ENCODE measurements at places on chromosomes 7 and 10.

DNA sequence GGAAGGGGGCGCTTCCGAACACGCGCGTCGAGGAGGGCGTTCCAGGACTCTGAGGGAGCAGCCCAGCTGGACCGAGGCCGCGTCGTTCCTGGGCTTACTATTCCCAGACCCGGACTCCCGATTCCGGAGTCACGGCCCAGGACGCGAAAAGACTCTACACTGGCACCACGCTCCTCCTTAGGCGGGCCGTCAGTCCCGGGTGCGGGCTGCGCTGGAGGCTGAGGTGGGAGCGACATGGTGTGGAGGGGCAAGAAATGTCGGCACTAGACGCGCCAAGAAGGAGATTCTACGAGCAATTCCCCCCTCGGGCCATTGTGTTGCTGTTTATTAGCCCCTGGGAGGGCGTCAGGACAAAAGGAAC lies 584 bp upstream of the RUNDC3B start:
- DNase-seq, result peak; percentile 34

DNA sequence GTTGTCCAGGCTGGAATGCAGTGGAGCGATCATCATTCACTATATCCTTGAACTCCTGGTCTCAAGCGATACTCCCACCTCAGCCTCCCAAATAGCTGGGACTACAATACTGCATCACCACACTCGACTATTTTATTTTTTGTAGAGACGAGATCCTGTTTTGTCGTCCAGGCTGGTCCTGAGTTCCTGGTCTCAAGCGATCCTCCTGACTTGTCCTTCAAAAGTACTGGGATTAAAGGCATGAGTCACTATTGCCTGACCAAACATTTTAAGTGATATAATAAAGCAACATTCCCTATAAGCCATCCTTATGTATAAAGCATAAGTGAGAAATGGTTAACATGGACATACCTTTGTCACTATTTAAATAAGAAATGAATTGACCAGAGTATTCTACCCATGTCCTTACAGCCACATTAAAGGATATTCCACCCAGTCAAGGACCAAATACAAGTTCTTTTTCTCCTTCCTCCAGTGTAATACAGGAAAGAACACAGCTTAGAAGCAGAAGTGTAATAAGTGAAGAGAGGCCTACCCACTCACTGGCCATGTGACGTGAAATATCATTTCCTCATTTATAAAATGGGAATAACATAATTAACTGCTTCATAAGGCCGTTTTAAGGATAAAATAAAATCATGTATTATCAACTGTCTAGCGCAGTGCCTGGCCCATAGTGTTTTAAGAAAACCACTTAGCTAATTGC lies 82.0 kb downstream of the DOCK4 start:
- no peak for DNase-seq

DNA sequence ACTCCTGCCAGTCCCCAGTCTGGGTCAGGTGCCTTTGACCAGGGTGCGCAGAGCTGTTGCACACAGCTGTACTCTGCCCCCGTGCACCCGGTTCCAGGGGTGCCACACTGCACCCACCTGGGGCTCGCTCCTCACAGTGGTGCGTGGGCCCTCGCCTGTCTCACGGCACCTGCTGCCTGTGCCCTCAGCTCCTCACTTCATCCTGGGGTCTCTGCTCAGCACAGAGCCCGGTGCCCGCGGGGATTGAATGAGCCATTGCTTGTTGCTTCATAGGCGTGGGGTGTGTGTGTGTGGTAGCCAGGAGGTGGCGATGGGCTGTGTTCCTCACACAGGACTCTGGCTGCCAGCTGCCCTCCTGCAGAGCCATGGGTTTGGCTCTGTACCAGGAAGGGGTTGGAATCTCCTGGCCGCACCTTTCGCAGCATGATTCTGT lies 18.5 kb downstream of the EIF3B start:
- DNase-seq, result no peak

GRCh38 chr10:132814469-132814856 lies 28.5 kb upstream of the NKX6-2 start:
- DNase-seq, result no peak

DNA sequence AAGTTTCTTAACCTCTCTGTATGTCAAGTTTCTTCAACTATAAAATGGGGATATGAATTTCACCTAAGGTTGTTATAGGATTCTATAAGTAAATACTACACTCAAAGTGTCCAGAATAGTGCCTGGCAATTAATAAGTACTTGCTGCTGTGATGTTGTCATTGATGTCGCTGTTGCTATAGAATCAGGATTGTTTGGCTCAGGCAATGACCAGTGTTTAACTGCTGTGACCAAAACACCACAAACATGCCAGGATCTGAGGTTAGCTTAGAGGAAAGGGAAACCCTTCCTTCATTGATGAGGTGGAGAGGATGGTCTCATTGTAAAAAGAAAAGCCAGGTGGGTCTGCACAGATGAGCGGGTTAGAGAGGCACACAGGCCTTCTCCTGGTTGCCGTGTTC lies 223.1 kb upstream of the INHBA start:
- no peak for DNase-seq

- DNase-seq, result no peak
Measured at GRCh38 chr7:94064541-94065191, 60.5 kb upstream of the BET1 start.

GRCh38 chr10:61828034-61828433 lies 73.5 kb upstream of the ARID5B start:
- DNase-seq, result no peak

DNA sequence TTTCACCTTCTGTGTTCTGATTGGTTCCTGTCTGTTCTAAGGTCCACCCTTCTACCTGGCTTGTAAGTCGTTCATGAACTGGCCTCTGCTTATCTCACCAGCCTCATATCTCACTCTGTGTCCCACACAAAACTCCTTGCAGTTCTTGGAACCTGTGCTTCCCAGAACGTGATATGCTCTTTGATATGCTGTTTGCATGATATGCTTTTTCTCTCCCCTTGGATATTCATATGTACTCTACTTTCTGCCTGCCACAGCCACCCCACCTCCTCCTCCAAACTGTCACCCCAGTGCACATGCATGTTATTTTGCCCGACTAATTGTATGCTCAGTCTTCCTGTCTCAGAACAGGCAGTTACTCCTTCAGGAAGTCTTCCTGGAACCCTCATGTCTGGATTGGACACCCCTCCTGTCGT lies 1.9 kb upstream of the ITPRIP start:
- no peak for DNase-seq

- DNase-seq, result no peak
Measured at GRCh38 chr7:155901176-155901575, 88.9 kb upstream of the SHH start.

DNA sequence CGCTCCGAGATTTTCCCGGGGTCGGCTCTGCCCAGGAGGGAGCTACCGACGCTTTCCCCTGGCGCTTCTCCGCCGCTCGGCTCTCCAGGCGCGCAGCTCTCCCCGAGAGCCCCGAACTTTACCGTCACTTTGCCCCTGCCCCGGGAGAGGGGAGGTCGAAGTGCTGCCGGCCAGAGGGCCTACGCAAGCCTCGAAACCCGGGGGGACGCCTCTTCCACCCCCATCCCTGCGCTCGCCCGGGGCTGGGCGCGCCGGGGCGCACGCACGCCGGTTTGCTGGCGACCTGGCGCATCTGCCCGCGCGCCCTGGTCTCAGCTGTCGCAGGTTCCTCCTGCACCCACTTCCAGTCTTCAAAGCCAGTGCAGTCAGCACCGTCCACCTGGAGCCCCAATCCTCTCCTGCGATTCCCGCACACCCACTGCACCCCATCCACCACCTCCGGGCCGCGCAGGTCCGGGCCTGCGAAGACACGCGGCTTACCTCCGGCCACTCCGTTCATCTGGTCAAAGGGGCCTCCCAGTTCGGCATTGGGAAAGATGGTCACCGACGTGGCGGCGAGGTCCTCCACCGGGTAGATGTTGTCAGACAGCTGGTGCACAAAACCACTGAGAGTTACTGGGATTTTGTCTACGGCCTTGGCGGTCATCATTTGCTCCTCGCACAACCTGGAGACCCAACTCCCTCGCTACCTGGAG lies 638 bp downstream of the EGR2 start:
- DNase-seq, result peak; percentile 38

DNA sequence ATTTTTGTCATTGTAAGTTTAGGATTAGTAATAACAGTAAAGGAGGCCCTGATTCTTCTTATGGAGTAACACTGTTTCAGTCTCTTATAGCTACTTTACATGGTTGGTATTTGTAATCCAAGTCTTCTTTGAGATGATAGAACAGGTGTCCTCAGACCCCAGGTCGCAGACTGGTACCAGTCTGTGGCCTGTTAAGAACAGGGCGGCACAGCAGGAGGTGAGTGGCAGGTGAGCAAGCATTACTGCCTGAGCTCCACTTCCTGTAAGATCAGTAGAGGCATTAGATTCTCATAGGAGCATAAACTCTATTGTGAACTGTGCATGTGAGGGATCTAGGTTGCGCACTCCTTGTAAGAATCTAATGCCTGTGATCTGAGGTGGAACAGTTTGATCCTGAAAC lies 77.3 kb downstream of the STK31 start:
- no peak for DNase-seq

DNA sequence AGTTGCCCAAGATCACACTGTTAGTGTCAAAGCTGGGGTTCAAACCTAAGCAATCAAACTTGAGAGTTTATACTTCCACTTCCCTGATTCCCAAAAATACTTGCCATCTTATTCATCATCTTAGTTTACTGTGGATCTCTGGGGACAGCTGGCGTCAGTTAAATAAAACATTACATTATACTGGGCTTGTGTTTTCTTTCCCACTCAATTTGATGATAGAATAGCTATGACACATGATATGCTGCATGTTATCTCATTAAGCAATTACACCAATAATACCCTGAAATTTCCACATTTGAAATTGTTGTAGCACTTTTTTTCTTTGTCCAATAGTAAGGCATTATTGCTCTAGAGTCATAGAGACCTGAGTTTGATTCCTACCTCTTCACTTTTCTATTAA lies 62.9 kb upstream of the MXI1 start:
- DNase-seq, result no peak

- no peak for DNase-seq
Measured at GRCh38 chr10:96913906-96914305, 81.8 kb downstream of the LCOR start.

DNA sequence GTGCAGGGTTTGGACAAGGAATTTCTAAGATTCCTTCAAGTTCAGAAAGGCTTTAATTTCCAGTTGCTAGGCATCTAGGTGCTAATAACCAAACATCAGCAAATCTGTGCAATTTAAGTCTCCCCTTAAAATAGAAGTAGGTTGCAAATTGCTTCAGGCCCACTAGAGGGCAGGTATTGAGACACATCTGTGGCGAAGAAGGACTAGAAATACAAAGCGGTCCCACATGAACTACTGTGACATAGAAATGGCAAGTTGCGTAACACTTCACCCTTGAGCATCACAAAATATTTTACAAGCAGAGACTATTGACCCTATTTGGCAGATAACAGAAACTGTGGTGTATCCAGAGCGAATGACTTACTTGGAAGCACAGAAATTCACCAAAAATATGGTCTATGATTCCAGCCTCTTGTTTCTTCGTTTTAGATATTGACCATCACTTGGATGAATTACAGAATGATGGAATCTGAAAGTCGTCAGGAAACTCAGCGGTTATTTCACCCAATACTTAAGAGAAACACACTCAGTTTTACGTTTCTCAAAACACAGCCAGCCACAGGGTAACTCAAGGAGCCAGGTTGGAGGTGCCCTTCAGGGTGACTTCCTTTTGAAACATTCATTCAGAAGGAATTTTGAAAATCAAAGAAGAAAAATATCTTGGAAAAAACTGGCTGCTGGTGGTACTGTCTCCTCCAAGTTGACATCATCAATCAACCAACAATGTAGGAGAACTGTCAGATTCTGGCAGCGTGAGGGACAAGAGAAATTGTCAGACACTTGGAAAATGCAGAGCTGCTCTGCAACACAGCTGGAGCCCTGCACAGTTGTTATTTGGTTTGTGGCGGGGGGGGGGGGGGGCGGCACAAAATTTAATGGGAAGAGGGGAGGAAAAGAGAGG lies 256.3 kb upstream of the MINDY3 start:
- peak; percentile 22 for DNase-seq

GRCh38 chr10:111392910-111393309 lies 316.1 kb downstream of the ADRA2A start:
- no peak for DNase-seq

DNA sequence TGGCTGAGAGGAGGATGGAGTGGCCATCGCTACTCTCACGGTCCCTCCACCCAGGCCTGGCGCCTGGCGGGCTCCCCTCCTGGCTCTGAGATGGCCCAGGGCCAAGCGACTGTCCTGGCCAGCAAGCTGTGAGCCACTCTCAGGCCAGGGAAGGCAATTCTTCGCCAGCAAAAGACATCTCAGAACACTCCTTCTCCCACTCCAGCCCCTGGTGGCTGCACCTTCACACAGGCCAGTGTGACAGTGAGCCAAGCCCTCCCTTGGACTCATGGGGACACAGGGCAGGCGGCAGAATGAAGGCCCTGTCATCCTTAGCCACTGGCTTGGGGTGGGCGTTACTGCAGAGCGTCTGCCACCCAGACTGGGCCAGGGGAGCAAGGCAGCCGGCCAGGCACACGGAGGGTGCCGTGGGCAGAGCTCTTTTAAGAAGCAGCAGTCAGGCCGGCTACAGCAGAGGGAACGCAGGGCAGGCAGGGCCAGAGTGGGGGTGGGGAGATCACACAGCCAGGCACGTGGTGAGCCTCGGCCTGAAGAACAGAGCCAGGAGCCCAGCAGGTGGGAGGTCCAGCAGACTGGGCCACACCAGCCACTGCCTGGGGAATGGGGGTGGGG lies 14.4 kb downstream of the STK32C start:
- DNase-seq, result no peak

GRCh38 chr10:43078986-43079273 lies 2.1 kb downstream of the RET start:
- DNase-seq, result peak; percentile 43

DNA sequence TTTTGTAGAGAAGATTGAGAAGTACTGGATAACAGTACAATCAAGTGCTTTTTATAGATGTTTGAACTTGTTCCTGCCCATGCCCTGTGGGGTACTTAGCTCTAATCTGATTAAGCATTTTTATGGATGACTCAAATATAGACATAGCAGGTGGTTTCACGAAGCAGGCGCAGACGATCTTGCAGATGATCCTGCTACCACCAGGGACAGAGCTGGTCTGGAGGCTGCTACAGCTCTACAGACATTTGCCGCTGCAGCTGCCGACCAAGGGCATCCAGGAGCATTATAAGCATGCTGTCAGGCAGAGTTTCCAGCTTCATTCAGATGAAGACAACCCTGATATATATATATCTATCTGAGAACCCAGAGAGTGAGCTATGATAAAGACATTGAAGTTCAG lies 650.4 kb downstream of the NXPH1 start:
- no peak for DNase-seq

- DNase-seq, result no peak
Measured at GRCh38 chr7:159211540-159212182, 67.0 kb upstream of the VIPR2 start.
